ENCODE measurements at places on chromosomes 2 and 18.

GRCh38 chr18:9629709-9630108 is 15.3 kb upstream of the PPP4R1 start:
- ATAC-seq = peak; percentile 80

- ATAC-seq = no peak
Observed at GRCh38 chr18:44830581-44830980, 149.9 kb downstream of the SETBP1 start.

GRCh38 chr2:111037128-111037527 is 83.6 kb upstream of the BCL2L11 start:
- ATAC-seq = no peak

GRCh38 chr2:230885463-230886130 is 20.9 kb downstream of the ITM2C start:
- ATAC-seq = peak; percentile 50

- no peak for ATAC-seq
Observed at GRCh38 chr2:150066490-150066889, 421.0 kb downstream of the RND3 start.

DNA sequence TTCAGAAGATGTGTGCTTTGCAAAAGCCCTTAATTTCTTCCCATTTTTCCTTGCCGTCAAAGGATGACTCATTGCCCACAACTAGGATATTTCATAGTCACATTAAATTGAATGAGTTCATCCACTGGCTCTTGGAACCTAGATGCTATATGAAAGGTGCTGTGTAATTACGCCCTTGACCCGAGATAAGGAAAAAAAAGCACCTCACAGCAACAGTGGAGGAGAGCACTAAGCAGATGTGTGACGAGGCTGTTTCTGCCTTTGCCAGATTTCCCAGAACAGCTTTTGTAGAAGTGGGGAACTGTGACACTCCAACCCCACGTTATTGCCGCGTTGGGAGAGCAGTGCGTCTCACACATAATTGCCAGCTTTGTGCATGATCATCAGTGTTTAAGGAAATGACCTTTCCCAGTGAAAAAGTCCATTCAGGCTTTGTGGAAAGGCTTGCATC is 33.3 kb upstream of the TMEM87B start:
- ATAC-seq = peak; percentile 49

GRCh38 chr18:6311456-6312215 is 103.1 kb downstream of the L3MBTL4 start:
- ATAC-seq = no peak

DNA sequence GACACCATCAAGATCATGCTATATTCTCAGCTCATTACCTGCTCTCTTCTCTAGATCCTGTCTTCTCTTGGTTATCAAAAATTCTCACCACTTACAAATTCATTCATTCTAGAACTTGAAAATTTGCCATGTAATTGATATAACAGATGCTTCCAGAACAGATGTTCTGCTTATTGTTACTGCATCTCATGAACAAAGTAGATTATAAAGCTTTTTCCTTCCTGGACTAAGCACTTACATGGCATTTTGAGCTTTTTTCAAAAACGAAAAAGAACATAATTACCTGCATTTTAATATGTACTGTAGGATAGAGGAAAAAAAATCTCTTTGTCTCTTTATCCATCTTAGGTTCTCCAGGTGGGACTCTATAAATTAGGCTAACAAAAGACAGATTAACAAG is 79.6 kb upstream of the CREB1 start:
- no peak for ATAC-seq

DNA sequence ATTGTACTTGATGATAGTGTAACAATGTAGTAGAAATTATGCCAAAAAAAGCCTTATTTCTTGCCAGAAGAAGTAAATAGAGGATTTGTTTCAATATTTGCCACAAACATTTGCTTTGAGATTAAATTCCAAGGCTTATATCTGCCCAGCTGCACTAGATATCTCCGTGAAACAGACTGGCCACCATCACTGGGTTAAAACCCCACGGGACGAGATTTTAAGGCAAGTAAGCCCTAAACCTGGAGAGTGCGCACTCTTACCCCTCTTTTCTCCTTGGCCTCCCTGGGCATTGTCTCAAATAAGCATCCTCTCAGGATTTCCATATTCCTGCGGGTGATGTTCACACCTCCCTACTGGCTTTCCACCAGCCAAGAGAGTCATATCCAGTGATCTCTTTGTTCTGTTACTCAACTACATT is 334.4 kb downstream of the AGPS start:
- ATAC-seq = no peak

DNA sequence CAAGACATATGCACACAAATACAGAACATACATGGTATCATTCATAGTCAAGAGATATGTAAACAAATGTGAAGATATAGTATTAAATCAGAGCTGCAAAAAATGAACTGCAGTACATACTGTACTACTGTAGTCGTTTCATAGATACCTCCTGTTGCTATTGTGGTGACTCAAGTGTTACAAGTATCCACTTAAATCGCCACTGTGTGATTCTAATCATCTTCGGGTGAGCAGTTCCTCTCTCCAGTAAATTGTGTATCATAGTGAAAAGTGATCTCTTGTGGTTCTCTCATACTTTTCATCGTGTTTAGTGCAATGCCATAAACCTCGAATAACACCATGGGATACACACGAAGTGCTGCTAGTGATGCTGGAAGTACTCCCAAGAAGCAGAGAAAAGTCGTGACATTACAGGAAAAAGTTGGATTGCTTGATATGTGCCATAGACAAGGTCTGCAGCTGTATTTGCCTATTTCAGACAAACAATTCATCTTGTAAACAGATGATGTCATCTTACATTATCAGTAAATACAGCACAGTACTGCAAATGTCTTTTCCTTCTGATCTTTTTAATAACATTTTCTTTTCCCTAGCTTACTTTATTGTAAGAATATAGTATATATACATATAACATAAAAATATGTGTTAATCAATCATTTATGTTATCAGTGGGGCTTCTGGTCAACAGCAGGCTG is 222.2 kb downstream of the BCL11A start:
- ATAC-seq = no peak

DNA sequence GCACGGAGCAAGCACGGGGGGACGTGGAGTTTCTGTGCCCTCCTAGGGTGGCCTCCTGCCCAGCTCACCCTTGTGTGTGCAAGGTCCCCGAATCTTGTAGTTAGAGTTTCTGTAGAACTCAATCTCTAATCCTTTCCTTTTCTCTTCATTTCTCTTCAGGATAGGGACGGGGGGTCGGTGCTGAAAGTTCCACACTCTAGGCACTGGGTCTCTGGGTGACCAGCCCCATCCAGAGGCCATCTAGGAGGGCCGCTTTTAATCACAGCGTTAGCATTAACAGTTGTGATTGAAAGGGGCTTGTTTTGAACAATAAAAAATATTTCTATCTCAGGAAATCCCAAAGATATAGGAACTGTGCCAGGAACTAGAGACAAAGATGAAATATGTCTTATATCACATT is 10.5 kb downstream of the SOCS6 start:
- no peak for ATAC-seq

DNA sequence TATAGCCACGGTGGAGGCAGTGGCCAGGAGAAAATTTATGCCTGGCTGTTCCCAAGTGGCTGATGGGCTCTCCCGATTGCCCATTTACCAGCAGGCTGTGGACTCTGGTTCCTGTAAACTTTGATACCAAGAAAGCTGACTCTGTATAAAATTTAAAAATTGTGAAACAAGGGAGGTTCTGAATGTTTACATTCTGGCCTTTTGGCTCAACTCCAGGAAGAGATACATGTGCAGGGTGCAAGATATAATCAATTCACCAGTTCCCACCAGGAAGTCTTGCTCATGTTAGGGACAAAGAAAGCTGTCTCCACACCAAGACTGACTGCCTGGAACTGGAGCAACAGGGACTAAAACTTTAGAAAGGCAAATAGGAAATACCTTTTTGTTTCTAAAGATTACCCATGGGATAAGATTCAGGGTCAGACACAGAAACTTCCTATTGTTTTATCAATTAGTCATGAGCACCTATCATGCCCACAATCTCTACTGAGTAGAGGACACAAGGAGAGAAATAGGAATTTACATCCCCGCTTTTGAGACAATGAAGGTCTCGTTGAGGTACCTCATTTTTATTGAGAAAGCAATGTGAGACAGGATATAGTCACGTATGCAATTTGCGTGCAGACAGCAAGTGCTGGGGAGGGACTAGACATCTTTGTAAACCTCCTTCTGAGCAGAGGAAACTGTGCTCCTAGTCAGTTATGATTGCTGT is 123.5 kb downstream of the LIPG start:
- ATAC-seq = no peak

GRCh38 chr2:207772844-207773205 is 3.1 kb upstream of the FZD5 start:
- ATAC-seq = no peak

GRCh38 chr2:27261926-27262298 is 935 bp downstream of the SLC30A3 start:
- no peak for ATAC-seq

DNA sequence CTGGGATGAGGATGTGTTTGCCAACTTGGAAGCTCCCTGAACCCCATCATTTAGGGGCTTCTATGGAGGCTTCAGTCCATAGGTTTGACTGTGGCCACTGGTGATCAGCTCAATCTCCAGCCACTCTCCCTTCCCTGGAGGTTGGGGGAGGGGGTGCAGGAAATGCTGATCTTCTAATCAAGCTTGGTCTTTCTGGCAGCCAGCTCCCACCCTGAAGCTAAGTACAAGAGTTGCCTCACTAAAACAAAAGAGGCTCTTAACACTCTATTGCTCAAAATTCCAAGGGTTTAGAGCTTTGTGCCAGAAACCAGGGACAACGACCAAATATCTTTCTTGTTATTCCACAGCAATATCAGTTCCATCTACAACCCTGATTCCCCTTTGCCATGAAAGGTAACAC is 19.4 kb upstream of the MPPE1 start:
- no peak for ATAC-seq

DNA sequence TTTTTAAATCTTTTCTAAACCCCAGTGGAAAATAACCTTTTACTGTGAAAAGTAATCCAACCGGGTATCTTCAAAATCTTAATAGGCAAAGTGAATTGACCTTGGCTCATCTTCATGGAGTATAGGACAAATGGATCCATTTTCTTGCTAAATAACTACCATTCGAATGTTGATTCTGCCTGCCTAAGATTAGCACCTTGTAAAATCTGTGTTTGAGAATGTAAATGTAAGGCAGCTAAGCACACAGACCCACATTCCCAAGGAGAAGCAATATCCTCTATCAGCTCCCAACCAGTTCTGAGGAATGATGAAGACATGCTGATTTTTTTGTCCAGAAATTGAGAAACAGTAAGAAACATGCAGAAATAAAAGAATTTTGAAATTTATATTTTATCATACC is 509.8 kb upstream of the SMIM21 start:
- ATAC-seq = no peak

GRCh38 chr2:110714452-110715224 is 17.7 kb upstream of the ACOXL start:
- no peak for ATAC-seq

GRCh38 chr2:96669539-96670215 is 27.1 kb downstream of the FER1L5 start:
- no peak for ATAC-seq

DNA sequence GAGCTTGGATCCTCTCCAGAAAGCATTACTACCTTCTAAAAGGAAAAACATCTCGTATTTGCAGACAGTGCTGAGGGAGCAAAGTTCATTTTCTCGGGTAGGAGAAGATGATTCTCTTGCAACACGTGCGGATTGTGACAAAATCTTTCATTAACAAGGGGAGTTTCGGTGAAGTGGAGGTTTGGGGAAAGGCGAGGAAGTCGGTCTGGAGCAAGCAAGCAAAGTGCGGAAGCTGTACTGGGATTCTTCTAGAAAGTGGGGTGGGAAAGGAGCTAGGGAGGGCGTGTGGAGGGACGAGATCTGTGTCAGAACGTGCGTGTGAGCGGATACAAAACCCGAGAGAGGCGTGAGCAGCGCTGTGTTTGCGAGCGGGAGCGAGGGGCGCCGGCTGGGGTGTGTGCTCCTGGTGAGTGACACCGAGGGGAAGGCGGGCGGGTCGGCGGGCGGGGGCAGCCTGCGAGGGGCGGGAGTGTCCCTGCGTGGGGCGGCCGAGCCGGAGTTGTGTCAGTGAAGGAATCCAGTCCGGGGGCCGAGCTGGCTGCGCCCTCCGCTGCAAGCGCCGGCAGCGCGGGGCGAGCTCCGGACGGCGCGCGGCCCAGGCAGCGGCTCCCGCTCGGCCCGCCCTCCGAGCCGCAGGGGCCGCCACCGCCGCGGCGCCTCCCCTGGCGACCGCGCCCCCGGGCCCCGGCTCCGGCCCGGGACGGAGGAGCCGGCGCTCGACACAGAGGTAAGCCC is at the start of gene SPATS2L:
TSS of gene SPATS2L (plus strand) at position 498 of the 735 bp plus-strand sequence. CDS start 82,552 bp downstream, outside the sequence.
- ATAC-seq = peak; percentile 72

- no peak for ATAC-seq
Observed at GRCh38 chr2:229748950-229749349, 34.6 kb upstream of the DNER start.

- peak; percentile 64 for ATAC-seq
Observed at GRCh38 chr2:149466635-149467034, 120.9 kb downstream of the MMADHC start.

- no peak for ATAC-seq
Observed at GRCh38 chr18:31101183-31102024, 817 bp downstream of the DSC2 start.

DNA sequence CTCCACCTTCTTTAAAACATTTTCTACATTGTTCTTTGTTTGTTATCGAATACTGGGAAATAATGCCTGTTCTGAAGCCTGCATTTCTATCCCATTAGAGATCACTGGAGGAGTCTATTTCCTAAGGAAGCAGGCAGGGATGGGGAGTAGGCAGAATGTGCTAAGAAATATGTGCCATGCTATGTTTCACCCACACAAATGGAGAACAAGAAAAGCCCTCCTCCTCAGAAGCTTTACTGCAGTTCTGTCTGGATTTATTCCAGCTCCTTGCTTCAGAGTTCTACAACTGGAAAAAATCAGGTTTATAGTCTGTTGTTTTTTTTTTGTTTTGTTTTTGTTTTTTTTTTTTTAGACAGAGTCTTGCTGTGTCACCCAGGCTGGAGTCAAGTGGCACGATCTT is 825.1 kb downstream of the SLC4A3 start:
- no peak for ATAC-seq

GRCh38 chr2:84486441-84487115 is 27.5 kb upstream of the SUCLG1 start:
- ATAC-seq = no peak

DNA sequence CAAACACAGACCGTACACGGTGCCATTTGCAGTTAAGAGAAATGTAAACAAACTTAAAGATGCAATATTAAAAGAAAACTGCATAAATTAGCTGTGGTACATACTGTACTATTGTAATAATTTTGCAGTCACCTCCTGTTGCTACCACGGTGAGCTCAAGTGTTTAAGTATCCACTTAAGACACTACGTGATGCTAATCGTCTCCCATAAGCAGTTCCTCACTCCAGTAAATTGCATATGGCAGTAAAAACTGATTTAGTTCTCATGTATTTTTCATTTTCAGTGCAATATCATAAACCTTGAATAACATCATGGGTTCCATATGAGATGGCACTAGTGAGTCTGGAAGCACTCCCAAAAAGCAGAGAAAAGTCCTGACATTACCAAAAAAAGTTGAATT is 14.4 kb downstream of the CLEC4F start:
- no peak for ATAC-seq

- ATAC-seq = no peak
Observed at GRCh38 chr18:48815581-48816324, 135.0 kb downstream of the SMAD7 start.

Measured in SK-N-SH treated with all-trans-retinoic acid at 6 μM for 48 hours (cell line).